Activated CD8-positive, alpha-beta memory T cell treated with anti-CD3 and anti-CD28 coated beads for 1 hour (primary cell): ENCODE measurements at places on chromosomes 4 and X.

GRCh38 chr4:25702848-25703247, 47.2 kb downstream of the SLC34A2 start:
- no peak for DNase-seq

GRCh38 chr4:161650812-161651211, 513.0 kb downstream of the FSTL5 start:
- DNase-seq: no peak

DNA sequence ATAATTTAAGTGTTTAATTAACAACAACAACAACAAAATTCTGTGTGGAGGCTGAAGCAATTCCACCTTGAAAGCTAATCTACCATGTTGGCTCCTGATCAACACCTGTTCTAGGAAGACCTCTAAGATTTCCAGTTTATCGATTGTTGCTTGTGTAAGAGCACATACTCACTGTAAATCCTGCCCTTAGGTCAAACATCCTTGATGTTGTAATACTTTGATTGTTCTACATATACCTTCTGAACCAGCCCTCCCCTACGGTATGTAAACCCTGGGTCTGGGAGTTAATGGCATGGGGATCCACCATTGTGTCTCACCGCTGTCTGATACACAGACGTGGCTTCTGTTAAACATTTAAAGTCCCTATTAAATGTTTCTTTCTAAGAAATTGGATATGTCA, 73.2 kb downstream of the RASL11B start:
- no peak for DNase-seq

GRCh38 chr4:154719087-154719486, 24.7 kb upstream of the LRAT start:
- DNase-seq: no peak

- DNase-seq: no peak
Measured at GRCh38 chr4:121217351-121217750, 53.2 kb upstream of the TNIP3 start.

DNA sequence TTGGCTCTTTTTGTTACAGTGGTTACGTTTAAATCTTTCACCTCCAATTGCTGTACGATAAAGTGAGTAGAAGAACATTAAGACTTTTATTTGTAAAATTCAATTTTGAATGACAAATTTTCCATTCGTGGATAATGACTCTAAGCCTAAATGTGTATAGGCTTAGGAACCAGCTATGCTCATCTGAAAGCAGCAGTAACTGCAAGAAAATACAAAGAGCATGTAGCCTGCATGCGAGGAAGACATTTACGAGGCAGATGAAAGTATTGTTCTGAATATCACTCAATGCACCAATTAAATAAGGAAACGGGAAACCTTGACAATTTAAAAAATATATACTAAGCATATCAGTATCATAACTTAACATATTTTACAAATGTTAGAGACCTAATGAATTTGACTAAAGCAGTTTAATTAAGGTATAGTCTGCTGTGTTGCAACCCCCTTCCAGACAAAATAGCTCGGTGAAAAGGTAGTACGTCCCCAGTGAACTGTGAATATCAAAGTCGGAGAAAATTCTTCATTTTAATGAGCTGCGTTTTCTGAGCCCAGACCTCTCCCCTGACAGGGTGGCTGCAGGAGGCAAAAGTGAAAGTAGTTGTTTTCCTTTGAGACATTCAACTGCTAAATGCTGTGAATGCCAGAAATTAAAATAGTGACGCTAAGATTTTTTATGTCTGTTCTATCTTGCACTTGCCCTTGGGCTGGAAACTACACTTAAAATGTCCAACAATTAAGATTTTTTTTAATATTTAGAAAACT, 1236.5 kb upstream of the TENM3 start:
- DNase-seq: no peak

DNA sequence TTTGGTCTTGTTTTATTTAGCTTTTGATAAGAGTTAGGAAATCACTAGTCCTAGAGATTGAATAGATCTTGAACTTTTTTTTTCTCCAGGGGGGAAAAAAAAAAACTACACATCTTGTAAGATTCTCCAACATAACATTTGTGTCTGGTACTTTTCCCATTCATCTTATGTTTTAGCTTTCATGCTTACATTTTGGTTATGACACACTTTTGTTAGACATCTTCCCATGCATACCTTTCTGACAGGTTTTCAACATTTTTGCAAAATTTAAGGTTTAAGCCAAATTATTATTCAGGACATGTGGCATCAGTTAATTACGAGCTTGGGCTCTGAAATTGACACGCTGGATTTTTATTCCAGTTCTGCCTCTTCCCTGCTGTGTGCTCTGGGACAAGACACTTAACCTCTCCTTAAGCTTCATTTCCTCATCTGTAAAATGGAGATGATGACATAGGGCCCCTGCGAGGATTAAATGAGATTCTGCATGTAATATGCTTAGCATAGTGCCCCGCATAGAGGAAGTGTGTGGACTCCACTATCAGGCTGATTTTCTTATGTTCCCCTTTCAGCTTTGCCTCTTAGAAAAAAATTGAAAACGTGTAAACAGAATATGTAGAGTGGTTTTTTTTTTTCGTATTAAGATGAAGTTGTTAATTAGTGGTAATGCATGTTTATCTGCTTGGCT, 5.3 kb downstream of the KIT start:
- DNase-seq: no peak

DNA sequence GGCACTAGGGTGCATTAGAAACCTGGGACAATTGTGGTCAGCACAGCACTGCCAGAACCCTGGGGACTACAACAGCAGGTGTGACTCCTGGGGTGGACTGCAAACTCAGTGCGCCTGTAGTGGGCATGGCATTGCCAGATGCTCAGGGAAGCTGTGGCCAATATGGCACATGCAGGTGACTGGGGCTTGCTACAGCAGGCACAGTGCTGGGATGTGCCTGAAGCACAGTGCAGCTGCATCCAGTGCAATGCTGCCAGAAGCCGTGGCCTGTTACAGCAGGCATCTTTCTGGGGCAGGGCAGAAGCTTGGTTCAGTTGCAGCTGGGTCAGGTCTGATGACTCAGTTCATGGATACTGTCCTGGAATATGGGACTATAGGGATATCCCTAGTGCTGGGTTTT, 445.8 kb downstream of the CCSER1 start:
- DNase-seq: no peak

DNA sequence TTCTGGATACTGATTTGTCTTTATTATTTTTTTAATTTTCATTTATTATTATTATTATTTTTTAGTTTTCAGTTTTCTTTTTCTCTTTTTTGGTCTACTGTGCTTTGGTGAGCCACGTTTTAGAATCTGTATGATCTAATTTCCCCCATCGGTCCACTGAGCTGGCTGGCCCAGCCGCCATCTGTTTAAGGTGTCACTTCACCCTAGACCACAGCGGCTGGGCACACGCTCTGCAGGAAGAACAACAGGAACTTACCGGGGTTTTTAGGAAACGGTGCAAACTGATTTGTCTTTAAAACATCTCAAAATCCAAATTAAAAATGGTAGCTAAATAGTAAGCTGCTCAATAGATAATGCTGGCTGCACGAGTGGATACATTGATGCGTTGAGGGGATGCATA, 48.8 kb upstream of the AMOT start:
- no peak for DNase-seq

GRCh38 chrX:30212172-30212571, 3.2 kb upstream of the MAGEB2 start:
- no peak for DNase-seq

DNA sequence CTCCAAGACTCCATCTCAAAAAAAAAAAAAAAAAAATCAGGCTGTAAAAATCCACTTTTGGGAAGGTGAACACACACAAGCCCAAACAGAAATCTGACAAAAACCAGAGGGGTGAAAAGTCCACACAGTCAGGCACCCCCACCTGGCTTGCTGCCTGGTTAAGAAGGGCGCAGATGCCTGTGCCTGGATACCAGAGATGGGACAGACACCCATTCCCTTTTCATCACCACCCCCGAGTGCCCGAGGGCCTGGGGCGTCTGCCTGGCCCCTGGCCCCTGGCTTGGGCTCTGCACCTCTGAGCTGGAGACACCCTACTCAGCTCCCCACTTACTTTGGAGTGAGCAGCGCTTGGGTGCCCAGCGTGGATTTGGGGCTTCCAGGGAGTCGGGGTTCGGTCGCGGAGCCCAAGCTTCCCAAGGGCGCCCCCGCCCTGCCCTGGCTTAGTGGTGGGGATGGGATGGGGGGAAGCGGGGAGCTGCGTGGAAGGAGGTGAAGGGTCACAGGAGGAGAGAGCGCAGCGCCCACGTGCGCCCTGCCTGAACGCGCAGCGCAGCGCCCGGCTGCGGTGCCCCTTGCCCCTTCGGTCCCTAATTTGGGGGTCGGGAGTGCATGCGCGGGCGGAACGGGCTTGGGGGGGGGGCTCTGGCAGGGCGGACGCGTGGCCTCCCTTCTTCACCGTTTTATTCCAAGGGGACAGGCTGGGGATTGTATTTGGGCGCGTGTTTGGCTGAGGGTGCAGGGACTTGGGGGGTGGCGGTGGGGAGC, 11.3 kb downstream of the SHOX start:
- no peak for DNase-seq

DNA sequence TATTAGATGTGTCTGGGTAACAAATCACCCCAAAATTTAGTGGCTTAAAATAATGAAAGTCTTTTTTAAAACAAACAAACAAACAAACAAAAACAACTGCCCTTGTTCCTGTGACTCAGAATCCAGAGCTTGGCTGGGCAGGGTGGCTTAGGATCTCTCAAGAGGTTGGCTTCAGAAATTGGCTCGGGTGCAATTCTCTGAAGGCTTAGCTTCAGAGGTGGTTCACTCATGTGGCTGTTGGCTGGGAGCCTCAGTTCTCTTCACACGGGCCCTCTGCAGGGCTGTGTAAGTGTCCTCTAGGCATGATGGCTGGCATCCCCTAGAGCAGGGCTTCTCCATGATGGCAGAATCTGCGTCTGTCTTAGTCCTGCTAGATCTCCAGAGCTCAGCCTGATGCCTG, 179.9 kb upstream of the BCOR start:
- DNase-seq: no peak

DNA sequence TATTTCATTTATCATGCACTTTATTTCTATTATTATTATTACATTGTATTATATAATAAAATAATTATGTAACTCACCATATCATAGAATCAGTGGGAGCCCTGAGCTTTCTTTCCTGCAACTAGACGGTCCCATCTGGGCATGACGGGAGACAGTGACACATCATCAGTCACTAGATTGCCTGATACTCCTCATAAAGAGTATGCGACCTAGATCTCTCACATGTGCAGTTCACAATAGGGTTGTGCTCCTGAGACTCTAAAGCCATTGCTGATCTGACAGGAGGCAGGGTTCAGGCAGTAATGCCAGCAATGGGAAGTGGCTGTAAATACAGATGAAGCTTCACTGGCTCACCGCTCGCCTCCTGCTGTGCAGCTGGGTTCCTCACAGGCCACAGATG, 62.3 kb downstream of the DMD start:
- no peak for DNase-seq

GRCh38 chr4:47031751-47032404, 511 bp downstream of the GABRB1 start:
- DNase-seq: no peak

DNA sequence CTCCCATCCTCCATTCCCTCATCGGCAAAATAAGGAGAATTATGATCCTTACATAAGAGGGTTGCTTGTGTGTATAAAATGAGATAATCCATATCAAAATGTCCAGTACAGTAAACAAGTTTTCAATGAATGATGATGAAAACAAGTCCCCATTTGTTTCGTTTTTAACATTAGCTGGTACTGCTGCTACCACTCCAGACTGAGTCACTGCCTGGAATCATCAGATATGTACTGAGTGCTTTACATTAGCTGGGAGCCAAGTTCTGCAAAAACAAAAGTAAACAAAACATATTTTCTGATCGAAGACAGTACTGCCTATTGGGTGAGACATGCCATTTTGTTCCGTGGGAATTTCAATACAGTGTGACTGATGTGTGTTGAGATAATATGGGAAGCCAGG, 123.2 kb upstream of the IGFBP7 start:
- no peak for DNase-seq
